ENCODE measurements at places on chromosomes 13 and 19.

GRCh38 chr19:23523863-23524262, 128.6 kb upstream of the ZNF91 start:
- no peak for DNase-seq

GRCh38 chr13:40666933-40667621, 636 bp upstream of the FOXO1 start:
- no peak for DNase-seq

GRCh38 chr19:8257052-8257443, 47.9 kb downstream of the CERS4 start:
- DNase-seq, result no peak

GRCh38 chr19:8484331-8484894, 18.0 kb downstream of the PRAM1 start:
- DNase-seq, result no peak

- no peak for DNase-seq
These were observed 128.2 kb downstream of the MZT1 start for GRCh38 chr13:72599178-72599743.
